ENCODE measurements at places on chromosomes 1 and 21.

DNA sequence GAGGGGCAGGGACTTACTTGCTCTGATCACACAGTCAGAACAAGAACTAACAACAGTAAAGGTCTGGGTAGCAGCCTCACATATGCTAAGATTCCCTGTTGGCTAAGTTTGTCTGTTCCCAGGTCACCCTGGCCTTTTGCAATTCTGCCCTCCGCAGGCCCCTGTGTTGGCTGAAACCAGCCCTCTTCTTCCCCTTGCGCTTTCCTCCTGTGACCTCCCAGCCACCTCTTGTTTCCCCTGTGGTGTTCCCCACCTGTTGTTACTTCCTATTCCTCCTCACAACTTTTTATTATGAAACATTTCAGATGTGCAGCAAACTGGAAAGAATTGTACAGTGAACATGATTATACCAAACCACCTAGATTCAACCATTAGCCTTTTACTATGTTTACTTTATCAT, 23.4 kb downstream of the MAPKAPK2 start:
- no peak for DNase-seq

- DNase-seq = no peak
These were observed 29.2 kb upstream of the OR2B11 start for GRCh38 chr1:247487057-247487456.

- DNase-seq = peak; percentile 29
These were observed 30.8 kb upstream of the GLIS1 start for GRCh38 chr1:53769780-53770179.

DNA sequence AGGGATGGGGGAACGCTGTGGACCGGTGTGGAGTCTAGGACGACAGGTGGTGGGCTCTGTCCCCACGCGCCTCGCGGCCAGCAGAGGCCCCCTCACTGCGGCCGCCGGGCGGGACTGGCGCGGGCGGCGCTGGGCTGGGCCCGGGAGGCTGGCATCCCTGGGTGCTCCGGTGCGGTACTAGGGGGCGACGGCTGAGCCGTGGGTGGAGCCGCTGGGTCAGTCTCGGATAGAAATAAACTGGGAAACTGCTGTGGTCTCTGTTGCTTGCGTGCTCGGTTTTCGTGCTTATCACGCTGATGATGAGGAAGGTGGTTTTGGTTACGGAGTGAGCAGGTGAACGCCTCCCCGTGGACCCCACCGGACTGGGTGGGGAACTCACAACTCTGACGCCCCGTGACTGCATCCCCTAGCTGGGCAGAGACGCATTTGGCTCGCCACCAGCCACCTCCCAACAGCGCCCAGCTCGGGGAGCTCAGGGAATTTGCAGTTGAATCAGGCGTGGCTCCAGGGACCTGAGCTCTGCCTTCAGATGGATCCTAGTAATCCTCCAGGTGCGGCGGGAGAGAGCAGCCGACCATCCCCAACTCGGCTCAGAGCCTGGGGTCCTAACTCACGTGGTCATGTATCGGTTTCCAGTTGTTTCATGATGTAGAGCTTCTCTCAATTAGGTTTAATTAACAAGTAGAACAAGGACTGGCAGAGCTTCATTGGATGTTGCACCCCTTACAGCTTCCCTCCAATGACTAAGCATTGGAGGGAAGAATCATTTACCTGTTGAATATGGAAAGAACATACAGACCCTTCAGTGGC, 32.1 kb downstream of the HSD17B7 start:
- no peak for DNase-seq

DNA sequence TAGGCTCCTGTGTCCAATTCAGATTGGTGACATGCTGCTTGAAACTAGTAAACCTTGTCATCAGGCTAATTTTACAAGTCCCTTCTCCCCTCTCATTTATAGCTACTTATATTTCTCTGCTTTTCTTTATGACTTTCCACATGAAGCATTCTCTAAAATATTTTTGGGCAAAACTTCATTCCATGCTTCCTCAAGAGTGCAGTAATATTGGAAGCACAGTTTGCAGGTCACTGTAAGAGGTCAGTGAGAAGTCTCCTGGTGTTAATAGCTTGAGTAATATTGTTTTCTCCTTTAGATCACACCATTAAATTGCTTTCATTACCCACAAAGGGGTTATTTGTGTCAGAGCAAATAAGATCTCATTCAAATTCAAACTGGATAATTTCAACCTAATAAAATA, 46.6 kb downstream of the LPAR3 start:
- no peak for DNase-seq

- no peak for DNase-seq
These were observed 313.6 kb downstream of the HHIPL2 start for GRCh38 chr1:222234351-222234750.

DNA sequence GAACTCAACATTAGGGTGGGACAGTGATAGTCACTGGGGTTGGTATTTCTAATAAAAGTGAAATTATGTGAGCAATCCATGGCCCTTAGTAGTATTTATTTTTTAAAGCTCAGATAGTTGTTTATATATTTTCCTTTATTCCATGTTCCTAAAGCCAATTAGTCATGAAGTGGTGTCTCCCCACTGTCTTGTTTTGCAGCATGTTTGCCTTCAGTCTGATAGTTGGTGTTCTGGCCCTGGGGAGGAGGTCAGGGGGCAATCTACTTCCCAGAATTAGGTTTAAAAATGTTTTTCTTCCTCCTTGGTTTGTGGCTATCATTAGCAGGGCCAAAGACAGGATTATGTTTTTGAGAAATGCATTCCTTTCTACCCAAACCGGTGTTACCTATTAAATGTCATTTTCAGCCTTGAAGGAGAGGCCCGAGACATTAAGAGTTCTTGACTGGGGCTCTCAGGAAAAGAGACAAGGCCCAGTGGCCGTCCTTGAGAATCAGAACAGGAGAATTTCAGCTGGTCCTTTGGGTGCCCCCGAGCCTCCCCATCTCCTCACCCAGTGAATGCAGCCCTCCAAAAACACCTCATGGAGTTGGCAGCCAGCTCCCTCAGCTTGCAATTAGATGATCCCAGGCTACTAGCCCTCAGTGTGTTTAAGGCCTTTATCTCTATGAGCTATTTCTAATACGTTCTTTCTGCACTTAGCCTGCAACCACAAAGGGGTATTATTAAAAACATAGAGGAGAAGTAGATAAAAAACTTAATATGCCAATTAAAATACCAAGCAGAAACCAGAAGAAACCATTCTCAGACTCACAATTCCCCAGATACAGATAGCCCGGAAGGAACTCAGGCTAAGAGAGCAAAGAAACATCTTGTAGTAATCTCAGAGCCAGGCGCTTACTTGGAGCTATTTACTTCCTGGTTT, 71.3 kb upstream of the NGF start:
- DNase-seq = no peak

- no peak for DNase-seq
These were observed at the start of gene GBP4 for GRCh38 chr1:89198491-89199072. TSS of gene GBP4 (minus strand) at chr1:89198942. CDS start at chr1:89198834, 108 bp downstream.

- no peak for DNase-seq
These were observed 31.7 kb upstream of the LAX1 start for GRCh38 chr1:203733009-203733863.

DNA sequence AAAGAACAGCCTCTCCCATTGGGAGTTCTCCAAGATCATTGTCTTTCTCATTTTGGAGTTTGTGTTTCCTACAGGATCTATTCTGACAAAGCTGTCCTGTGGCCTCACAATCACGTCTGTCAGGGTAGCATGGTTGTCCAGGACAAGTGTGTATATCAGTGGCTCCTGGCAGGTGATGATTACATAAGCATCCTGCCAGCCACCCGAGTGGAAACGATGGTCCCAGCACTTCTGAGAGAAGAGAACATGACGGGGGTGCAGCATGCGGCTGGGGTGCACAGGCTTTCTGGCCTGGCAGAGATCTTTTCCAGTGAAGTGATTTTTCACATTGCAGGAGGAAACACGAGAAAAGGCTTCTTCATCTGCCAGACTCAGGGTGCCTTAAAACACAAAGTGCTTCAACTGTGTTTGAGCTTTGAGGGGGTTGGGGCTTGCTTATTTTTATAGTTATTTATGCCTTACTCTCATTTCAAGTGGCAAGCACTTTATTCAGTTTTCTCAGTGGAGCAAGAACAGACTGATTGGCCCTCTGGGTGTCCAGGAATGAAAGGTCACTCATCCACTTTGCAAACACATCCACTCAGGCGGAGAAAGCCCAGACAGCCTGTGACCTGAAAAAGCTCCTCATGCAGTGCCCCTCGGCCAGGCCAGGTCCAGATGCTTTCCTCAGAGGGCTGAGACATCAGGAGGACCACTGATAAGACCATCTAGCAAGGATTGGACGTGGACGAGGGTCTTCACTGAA, 186.0 kb downstream of the DUSP10 start:
- no peak for DNase-seq

- no peak for DNase-seq
These were observed 144.3 kb upstream of the PRMT6 start for GRCh38 chr1:106912131-106912530.

DNA sequence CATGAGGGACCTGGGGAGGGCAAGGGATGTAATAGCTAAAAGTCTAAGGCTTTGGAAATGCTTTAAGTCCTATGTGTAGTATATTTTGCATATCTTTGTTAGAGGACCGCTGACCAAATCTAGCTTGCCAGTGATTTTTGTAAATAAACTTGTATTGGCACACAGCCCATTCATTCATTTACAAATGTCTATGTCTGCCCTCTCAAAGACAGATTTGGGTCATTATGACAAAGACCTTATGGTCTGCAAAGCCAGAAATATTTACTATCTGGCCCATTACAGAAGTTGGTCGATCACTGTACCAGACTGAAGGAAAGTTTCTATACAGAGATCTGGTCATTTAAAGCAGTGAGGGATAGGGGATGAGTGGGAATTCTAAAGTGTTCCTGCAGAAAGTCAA, 120.1 kb upstream of the RAVER2 start:
- no peak for DNase-seq

DNA sequence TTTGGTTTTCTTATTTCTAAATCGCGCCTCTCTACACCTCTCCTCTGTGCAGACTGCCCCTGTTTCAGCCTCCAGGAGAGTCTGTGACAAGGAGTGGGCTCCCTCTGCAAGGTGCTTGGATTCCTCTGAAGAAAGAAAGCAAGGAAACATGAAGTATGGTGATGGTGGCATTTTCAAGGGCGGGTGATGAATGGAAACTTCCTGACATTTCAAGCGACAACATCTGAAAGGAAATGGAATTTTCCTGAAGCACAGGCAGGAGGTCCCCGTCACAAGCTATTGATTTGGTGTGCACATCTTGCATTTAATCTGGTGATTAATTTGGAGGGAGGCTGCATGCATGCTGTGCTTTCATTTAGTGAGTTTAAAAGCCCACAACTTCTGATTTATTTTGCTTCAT, 164.6 kb upstream of the FGGY start:
- no peak for DNase-seq

DNA sequence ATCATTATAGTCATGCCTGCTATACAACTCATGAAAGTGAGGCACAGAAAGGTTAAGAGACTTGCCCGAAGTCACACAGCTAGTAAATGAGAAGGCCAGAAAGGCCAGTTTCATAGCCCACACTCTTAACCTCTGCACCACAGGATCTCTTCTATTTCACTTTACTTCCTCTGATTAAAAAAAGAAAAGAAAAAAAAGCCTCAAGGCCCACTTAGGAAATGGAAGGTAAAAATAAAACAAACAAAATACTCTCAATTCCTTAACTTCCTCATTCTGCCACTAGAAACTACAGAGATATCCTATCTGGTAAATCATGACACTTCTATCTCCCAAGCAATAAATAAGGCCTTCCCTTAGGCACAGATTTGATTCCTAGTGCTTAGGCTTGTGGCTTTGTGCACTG, 7.6 kb upstream of the ENAH start:
- DNase-seq = no peak

DNA sequence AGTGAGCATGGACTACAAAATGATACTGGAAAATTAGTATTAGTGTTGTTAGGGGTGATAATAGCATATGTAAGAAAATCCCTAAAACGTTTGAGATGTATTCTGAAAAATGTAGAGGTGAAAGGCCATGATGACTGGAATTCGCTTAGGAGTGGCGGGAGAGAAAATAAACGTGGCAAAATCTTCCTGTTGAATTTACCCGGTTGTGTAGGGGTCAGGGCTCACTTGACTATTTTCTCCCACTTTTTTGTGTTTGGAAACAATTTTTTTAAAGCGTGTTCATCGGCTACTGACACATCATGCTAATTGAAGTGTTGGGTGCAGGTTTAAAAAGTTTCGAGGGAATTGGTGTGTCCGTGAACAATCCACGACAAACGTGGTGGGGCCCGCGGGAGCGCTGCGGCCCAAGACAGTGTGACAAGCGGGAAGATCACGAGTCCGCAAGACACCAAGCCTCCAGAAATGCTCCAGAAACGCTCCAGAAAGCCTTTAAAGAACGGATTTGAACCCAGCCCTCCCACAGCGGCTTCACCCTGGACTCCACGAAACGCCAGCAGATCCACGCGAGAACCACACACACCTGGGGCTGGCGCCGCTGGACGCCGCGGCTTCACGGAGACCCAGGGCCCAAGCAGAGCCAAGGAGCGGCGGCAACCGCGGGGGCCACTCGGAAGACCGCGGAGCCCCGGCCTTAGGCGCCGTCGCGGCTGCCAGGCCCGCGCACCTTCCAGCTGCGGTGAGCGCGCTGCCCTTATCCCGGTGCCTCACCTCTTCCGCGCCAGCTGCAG, 573 bp downstream of the PSMG1 start:
- DNase-seq = no peak

DNA sequence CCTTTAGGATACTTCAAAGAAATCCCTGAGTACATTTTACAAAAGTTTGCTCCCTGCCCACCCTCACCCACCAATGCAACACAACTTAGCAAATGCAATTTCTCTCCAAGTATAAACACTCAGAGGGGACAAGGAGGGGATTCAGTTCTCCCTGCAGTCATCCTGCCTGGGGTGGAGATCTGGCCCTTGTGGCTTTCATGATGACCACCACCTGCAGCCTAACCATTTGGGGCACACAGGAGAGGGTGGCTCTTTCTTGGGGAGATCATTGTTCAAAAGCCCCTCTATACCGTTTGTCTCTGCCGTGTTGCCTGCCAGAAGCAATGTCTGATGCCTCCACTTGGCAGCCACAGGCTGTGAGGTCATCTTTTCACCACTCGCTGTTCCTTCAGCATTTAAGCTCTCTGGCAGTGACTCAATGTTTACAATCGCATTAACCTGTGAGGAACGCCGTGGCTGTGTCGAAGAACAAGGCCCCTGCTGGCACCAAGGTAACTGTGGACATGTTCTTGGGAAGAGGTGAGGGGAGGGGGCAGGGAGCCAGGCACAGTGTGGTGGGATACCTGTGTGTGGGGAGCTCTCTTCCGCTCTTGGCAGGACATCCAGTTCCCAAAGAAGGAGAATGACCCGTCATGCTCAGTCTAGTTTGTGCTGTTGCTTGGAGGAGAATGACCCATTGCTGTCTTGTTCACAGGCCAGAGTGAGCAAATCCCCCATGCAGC, 103.9 kb upstream of the DUSP10 start:
- DNase-seq = no peak

DNA sequence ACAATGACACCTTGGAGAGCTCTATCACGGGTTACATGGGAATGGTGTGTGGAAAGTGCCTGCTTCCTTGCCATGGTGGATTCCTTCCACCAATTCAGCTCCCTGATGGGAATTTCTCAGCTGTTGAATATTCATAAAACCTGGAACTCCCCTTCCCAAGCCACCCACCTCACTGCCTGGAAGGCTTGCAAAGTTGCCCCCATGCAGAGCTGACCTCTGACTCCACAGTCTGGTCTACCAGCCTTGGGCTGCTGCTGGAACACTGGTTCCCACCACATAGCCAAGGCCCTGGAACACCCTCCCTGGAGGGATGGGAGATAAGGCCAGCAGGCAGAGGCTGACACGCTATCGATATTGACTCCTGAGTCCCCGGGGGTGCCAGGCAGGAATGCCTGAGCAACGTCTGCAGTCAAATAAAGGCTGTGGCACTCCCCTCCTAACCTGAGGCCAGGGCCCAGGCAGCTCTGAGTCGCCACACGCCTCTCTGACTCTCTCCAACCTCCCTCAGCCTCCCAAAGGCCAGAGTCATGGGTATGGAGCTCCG, 8.8 kb downstream of the CCDC24 start:
- DNase-seq = no peak

GRCh38 chr1:150609732-150610131, 19.7 kb downstream of the ENSA start:
- DNase-seq = no peak

Measured in AG04449 (cell line).